ENCODE measurements at places on chromosomes 6 and 20. TPM values are rescaled to one million over a fixed set of nuclear protein-coding genes. Genes with fewer than 3 reads are reported as not detected.

Gene EEF1A2
- 0.80 TPM for total RNA-seq

DNA sequence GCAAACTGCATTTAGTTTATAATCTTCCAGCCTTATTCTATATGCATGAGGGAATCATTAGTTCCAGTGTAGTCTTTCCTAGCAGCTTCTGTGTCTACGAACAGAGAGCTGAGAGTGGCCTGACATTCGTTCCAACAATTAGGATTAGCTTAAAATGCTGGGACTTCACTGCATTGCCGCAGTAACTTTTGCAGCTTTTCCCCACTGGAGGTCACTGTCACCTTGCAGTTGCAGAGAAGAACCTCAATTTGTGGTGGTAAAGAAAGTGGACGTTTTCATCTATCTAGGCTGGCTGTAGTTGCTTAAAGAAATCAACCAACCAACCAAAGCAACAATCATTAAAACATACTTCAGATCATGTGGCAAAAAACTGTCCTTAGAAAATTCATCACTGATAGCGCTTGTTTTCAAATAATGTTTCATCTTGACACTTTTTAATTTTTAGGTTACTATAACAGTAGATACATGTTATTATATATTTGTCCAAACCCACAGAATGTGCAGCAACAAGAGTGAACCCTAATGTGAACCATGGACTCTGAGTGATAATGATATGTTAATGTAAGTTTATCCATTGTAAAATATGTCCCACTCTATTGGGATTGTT lies 12.2 kb downstream of the MYLK4 start:
- ATAC-seq = peak; percentile 43

DNA sequence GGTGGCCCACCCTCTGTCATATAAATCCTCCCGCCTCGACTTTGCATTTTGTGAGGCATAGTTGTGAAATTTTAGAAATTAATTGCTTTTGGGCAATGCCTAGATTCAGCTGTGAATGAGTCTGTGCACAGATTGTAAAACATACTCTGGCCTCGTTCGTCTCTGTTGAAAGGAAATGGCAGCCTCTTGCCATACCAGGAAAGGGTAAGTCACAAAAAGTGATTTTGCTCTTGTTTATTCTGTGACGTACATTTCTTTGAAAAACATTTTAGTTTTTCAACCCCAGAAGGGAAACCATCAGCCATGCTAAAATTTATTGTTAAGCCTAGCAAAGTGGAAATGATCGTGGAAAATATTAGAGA lies 15.3 kb upstream of the EXOC2 start:
- ATAC-seq = no peak

GRCh38 chr20:4029505-4030467 lies 14.4 kb upstream of the RNF24 start:
- no peak for ATAC-seq

Gene PHF3
- total RNA-seq = 91.4 TPM

Gene ACTL10
- total RNA-seq = 2.6 TPM

DNA sequence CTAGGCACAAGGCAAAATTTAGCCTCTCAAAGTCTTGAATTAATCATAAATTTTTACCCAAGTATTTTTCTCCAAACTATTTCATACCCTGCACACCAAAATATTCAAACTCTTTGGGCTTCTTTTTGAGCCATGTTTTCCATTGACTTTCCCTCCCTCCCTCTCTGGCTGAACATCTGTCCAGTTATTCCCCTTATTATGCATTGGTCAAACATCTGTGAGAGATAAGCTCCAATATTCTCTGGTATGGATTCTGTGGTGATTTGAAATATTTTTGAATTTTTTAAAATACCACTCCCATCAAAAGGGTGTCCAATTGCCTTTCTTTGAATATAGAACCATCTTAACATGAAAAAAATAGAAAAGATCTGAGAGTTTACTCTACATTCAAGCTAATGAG lies 244.2 kb downstream of the RFPL4B start:
- no peak for ATAC-seq

DNA sequence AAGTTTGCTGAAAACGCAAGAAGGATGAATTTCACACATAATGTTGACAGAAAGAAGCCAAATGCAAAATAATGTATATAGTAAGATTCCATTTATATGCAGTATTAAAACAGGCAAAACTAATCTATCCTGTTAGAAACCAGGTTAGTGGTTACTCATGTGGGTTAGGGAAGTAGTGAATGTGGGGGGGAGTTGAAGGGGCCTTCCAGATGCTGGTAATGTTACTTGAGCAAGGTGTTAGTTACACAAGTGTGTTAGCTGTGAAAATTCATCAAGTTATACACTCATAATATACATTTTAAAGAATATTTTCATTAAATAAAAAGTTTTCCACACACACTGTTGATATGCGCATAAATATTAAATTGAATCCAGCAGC lies 29.8 kb downstream of the USP45 start:
- ATAC-seq = no peak

Gene FUT9
- not detected for total RNA-seq

Gene ARMC2
- 5.7 TPM for total RNA-seq

Gene C2
- 0.58 TPM for total RNA-seq

DNA sequence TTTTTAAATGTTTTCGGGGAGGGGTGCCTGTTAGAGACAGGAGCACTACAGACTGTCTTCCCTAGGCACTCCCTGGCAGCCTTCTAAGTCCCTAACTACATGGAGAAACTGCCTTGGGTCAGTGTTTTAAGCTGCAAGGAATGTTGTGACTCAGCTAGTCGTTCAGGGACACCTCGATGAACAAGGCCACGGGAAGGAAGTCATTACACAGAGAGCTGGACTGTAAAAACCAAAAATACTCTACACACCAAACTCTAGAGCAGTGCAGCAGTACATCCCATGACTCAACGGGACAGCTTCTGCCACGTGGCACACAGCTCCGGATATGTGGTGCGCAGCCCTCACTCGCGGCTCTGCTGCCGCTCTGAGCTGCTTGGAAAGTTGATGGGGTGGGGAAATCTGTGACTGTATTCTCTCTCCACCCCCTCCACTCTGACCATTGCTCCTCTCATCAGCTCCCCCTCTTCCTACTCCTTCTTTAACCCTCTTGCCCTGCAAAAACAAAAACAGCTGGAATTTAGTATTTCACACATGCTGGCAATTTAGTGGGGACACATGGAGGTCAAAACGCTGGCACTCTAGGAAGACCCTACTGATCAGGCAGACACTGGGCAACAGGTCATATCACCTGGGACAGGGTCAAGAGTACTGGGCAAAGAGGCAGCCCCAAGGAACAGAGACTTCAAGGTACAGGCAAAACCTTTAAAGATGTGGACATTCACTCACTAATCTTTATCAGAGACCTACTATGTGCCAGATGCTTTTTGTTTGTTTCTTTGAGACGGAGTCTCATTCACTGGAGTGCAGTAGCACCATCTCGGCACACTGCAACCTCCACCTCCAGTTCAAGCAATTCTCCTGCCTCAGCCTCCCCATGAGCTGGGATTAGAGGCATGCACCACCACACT lies 10.9 kb upstream of the LPIN3 start:
- ATAC-seq = peak; percentile 100

GRCh38 chr6:75183099-75183541 lies 22.7 kb downstream of the COL12A1 start:
- no peak for ATAC-seq

- ATAC-seq = no peak
These were observed 29.8 kb upstream of the SCUBE3 start for GRCh38 chr6:35183935-35184334.

Gene MUCL3
- total RNA-seq = not detected

GRCh38 chr20:750801-751200 lies 17.5 kb downstream of the SLC52A3 start:
- no peak for ATAC-seq

- ATAC-seq = peak; percentile 92
These were observed 54.9 kb downstream of the LY86 start for GRCh38 chr6:6643398-6643797.

DNA sequence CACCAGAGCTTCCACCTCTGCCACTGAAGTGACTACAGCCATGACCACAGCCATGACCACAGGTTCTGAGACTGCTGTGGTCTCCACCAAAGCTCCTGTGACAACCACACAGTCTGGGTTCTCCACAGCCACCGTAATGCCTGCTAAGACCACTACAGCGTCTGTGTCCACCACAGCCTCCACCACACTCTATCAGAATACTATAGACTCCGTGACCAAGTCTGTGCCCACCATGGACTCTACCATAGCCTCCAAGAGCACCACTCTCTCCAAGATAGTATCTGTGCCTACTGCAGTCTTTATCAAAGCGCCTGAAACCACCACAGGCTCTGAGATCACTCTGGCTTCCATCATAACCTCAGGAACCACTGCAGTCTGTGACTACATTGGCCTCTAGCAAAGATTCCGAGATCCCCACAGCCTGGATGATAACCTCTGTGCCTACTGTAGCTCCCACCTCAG lies 18.3 kb upstream of the MUC21 start:
- ATAC-seq = peak; percentile 58

GRCh38 chr6:12769556-12770256 lies 53.1 kb downstream of the PHACTR1 start:
- ATAC-seq = no peak

DNA sequence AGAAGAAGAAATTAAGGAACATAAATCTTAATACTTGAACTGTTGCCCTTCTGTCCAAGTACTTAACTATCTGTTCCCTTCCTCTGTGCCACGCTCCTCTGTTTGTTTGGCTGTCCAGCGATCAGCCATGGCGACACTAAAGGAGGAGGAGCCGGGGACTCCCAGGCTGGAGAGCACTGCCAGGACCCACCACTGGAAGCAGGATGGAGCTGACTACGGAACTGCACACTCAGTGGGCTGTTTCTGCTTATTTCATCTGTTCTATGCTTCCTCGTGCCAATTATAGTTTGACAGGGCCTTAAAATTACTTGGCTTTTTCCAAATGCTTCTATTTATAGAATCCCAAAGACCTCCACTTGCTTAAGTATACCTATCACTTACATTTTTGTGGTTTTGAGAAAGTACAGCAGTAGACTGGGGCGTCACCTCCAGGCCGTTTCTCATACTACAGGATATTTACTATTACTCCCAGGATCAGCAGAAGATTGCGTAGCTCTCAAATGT lies 17.1 kb downstream of the IRF4 start:
- ATAC-seq = no peak

Gene COL12A1
- total RNA-seq = not detected

Gene DSP
- not detected for total RNA-seq

DNA sequence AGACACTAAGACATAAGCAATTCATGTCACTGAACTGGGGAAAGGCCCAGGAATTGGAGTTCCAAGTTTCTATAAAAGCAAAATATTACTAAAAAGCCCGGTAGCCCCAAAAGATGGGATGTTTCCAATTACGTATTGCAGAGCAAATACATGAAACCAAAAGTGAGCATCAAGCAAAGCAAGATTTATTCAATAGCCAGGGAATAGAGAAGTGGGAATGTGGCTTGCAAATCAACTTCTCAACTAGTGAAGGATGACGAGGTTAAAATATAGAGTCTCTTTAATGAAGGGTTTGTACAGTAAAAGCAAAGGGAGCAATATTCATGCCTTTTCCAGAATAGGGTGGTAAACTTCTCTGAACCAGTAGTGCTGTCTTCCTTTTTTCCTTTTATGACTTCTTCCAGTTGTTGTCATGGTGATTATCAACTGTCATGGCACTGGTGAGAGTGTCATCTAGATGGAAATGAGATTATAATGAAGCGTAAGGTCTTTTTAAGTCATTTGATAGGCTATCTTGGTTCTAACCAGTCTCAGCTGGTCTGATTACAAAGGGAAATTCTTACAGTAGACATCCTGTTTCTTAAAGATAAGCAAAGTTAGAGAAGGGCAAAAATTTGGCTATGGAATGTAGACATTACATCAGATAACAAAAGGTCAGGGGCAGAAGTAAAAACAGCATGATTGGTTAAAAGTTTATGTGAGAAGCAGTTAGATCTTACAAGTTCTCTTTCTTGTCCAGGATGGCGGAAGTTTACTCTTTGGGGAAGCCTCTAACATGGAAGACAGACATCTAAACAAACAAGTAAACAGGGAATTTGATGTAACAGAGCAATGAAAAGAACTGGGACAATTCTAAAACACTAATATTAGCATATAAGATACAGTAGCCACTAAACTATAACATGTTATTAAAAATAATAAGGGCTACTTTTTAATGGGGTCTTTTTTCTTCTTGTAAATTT lies 96.9 kb downstream of the TBX18 start:
- ATAC-seq = no peak

DNA sequence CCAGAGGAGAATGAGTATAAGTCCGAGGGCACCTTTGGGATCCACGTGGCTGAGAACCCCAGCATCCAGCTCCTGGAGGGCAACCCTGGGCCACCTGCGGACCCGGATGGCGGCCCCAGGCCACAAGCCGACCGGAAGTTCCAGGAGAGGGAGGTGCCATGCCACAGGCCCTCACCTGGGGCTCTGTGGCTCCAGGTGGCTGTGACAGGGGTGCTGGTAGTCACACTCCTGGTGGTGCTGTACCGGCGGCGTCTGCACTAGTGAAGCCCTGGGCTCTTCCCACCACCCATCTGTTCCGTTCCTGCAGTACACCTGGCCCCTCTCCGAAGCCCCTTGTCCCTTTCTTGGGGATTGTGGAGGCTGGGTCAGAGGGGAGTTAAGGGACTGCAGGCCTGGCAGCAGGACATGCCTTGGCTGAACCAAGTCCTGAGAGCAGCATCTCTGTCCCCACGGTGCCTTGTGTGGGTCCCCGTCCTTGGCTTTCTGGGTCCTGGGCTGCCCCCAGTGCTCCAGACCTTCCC lies 19.3 kb downstream of the MAVS start:
- ATAC-seq = no peak

Gene PLCB4
- not detected for total RNA-seq

- ATAC-seq = peak; percentile 25
These were observed 6.0 kb downstream of the AFDN start for GRCh38 chr6:167832497-167833395.

DNA sequence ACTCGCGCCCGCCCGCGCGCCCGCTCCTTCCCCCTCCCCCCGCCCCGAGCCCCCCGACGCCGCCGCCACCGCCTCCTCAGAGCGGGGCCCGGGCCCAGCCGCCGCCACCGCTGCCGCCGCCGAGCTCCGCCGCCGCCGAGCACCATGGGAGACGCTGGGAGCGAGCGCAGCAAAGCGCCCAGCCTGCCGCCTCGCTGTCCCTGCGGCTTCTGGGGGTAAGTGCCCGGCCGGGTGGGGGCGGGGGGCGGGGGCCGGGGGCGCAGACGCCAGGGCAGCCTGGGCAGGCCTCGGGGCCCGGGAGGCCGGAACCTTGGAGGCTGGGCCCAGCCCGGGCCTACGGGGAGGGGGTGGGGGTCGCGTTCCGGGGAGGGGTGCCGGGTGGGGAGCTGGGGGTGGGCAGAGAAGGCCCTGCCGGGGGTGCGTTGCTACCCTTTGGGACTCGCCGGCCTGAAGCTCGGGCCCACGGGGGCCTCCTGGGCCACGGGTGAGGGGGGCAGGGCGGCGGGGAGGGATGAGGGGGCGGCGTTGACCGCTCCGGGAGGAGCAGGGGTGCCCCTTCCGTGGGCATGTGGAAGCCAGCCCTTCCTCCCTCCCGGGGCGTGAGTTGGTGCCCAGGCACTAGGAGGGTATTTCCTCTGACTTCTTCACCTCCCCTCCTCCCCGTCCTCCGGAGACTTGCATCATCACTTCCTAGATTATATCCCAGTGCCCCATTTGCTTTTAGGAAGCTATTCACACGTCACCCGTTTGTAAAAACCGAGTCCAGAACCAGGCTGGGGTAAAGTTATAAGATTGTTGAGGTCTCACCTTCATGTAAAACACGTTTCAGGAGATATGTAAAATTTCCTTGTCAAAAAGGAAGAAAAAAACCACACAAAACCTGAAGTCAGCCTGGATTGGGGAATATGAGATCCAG lies 533 bp downstream of the ZFAND3 start:
- ATAC-seq = peak; percentile 14

Measured in activated T-helper 17 cell treated with anti-CD3 and anti-CD28 coated beads, Interleukin-2, amount 50 U/mL, for 72 hours (primary cell).